Islet precursor cell (in vitro differentiated cells): ENCODE measurements at places on chromosomes 4 and X.

- peak; percentile 55 for DNase-seq
These were observed 84.8 kb upstream of the PAQR3 start for GRCh38 chr4:79023799-79024770.

GRCh38 chr4:1250527-1250812, 1.5 kb upstream of the CTBP1 start:
- no peak for DNase-seq

GRCh38 chr4:182937268-182938204, 20.4 kb upstream of the DCTD start:
- DNase-seq: no peak

- no peak for DNase-seq
These were observed 101.9 kb downstream of the QRFPR start for GRCh38 chr4:121278811-121279368.
